Head of caudate nucleus (tissue), 42 donors: ENCODE measurements at places on chromosomes 16 and 17.

DNA sequence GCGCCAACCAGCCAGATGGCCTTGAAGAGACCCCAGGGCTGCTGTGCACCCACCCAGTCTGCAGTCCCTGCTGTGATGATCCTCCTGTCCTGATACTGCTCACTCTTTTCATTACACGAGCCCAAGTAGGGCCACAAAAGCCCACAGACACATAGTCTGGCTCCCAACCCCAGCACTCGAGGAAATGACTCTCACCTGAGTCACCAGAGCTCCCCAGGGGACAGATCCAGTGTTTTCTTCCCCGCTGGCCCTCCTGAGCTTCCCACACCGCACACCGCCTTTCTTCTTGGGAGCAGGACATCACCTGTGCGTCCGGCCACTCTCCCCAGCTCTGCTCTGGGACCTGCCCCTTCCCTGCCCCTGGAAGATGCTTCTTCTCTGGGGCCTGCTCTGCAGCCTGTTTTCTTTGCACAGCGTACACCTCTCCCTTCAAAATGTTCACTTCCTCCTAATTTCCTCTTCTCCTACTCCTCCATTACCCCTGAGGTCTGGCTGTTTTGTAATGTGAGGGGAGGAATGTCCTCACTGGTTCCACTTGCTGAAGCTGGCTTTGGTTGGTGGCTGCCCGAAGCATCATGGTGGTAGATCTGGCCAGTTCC, 2.0 kb upstream of the SCN4A start:
- no peak for DNase-seq

GRCh38 chr17:17537311-17538099, 41.3 kb upstream of the RASD1 start:
- peak; percentile 37 for DNase-seq

DNA sequence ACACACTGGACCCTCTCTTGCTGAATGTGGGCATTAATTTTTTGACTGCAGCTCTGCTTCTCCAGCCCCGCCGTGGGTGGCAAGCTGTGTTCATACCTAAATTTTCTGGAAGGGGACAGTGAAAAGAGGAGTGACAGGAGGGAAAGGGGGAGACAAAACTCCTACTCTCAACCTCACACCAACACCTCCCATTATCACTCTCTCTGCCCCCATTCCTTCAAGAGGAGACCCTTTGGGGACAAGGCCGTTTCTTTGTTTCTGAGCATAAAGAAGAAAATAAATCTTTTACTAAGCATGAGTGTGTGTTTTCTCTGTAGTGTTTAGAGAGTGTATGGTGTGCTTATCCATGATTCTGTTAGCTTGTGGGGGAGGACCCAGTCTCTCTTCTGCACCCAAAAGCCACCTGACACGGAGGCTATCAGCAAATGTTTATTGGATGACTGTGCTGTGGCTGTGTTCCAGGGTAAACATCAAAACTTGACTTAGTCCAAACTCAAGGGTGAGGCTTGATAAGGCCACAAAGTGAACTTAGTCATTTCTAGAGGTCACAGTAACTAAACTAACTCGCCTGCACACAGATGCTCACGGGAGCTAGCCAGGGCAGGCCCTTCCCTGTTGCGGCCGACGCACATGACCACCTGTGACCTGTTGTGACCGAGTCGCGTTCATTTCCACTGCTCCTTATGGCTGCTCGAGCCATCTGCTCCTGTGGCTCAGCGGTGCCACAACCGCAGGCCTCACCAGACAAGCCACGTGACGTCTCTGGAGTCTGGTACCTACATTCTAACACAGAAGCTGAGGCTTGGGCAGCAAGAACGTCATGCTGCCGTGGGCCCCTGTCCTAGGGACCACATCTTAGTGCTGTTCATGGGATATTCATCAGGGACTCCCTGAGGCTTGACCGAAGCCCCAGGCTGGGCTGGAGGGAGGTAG, 9.8 kb upstream of the MED11 start:
- DNase-seq, result no peak

GRCh38 chr16:83843657-83844056, 35.9 kb downstream of the HSBP1 start:
- DNase-seq, result no peak

GRCh38 chr17:57228911-57229310, 27.4 kb upstream of the MSI2 start:
- DNase-seq, result no peak
